NCI-H1048 (cell line): ENCODE measurements at places on chromosomes 6 and 20.

GRCh38 chr6:108482559-108482958, 78.2 kb upstream of the FOXO3 start:
- DNase-seq, result no peak

- no peak for DNase-seq
Measured at GRCh38 chr6:143205991-143206390, 145.3 kb downstream of the AIG1 start.

GRCh38 chr6:146943664-146944063, 260.6 kb upstream of the STXBP5 start:
- no peak for DNase-seq

DNA sequence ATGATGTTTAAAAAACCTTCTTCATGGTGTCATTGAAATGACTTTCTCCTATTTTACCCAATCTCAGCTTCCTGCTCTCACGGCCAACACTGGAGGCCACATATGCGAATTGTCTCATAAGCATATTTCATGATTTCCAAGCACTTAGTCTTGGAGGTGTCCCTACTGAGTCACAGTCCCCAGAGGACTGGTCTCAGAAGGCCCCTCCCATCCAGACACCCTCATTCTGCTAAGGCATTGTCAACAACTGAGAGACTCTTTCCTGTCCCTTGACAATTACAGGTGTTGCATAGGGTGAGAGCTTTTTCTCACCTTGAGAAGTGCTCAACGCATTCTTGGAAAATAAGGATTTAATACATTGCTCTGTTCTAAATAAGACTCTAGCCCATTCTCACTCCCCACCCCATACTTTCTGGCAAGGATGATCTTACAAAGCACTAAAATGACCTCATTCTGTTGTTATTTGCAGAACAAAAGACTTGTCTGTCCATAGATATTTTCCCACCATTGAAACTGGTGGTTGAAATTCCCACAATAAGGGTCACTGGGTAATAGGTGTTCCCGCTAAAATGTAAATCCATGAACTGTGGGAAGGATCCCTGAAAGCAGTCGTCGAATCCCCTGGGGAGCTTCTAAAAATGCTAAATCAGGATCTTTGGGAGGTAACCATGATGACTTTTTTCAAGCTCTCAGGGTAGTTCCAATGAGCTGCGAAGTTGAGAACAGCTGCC, 32.3 kb upstream of the SLC22A23 start:
- no peak for DNase-seq

DNA sequence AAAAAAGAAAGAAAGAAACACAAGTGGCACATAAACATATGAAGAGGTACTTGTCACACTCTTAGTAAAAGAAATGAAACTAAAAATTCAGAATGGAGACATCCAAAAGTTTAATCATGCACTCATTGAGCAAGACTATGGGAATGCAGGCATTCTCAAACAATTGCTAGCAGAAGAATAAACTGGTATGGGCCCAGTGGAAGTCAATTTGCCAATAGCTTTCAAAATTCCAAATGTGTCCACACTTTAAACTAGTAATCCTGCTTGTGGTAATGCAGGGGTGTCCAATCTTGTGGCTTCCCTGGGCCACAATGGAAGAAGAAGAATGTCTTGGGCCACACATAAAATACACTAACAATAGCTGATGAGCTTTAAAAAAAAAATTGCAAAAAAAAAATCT, 97.4 kb downstream of the EPB41L2 start:
- no peak for DNase-seq
